Endothelial cell of umbilical vein (primary cell): ENCODE measurements at places on chromosomes 16 and 17. TPM values are rescaled to one million over a fixed set of nuclear protein-coding genes. Genes with fewer than 3 reads are reported as not detected.

- no peak for DNase-seq
Observed at GRCh38 chr17:74758848-74759168, 10.4 kb downstream of the NHERF1 start.

DNA sequence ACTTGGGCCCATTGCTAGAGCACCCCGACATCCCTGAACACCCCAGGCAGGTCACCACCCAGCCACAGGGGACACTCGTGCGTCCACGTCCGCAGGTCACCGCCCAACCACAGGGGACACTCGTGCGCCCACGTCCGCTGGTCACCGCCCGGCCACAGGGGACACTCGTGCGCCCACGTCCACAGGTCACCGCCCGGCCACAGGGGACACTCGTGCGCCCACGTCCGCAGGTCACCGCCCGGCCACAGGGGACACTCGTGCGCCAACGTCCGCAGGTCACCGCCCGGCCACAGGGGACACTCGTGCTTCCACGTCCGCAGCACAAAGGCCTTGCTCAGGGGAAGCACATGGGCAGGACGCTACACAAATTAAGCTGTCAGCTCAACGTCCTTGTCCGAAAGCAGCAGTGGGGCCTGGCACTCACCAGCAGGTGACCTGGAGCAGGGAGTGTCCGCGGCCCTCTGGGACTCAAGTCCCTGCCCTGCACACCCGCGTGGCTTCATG is 17.7 kb downstream of the GALNS start:
- DNase-seq, result no peak

The NUTF2 gene
- total RNA-seq, result 199 and 208 TPM in 2 replicates

GRCh38 chr17:78739331-78739931 is 42.6 kb downstream of the CYTH1 start:
- DNase-seq, result no peak

The BFAR gene
- total RNA-seq, result 73.5 and 84.6 TPM in 2 replicates

- DNase-seq, result no peak
Observed at GRCh38 chr17:41865596-41865893, 322 bp upstream of the KLHL11 start.

- DNase-seq, result no peak
Observed at GRCh38 chr16:12971241-12971640, 69.8 kb downstream of the SHISA9 start.
